ENCODE measurements at places on chromosomes 3 and 15. TPM values are rescaled to one million over a fixed set of nuclear protein-coding genes. Genes with fewer than 3 reads are reported as not detected.

GOLGA6L7 gene
- not detected for polyA plus RNA-seq

GOLGA6A gene
- polyA plus RNA-seq, result not detected

AQP9 gene
- polyA plus RNA-seq, result 0.60 TPM

DNAJB11 gene
- 149 TPM for polyA plus RNA-seq

ARGFX gene
- polyA plus RNA-seq, result not detected

CYP11A1 gene
- polyA plus RNA-seq, result 2.6 TPM

KY gene
- polyA plus RNA-seq, result 0.21 TPM

LYZL4 gene
- not detected for polyA plus RNA-seq

LMAN1L gene
- polyA plus RNA-seq, result not detected

RFTN1 gene
- polyA plus RNA-seq, result 4.4 TPM

PLXND1 gene
- polyA plus RNA-seq, result 24.9 TPM

DNA sequence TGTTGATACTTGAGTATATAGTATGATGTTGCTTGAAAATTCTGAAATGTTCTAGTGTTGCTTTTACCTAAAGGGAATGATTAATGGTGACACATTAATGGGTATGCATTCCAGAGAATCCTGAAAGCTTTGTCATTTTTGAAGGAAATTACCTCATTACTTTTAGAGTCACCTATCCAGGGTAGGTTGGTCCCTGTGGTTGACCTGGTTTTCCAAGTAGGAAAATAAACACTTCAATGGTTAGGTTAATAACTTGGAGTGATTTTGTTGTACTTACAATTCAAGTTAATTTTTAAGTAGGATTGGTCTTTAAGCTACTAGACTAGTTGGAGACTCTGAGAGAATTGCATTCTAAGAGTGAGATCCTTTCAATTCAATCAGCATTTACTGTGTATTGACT lies 31.0 kb downstream of the MITF start:
- DNase-seq, result no peak

- no peak for DNase-seq
These were observed 44.3 kb upstream of the TLE3 start for GRCh38 chr15:70142072-70142321.

DNA sequence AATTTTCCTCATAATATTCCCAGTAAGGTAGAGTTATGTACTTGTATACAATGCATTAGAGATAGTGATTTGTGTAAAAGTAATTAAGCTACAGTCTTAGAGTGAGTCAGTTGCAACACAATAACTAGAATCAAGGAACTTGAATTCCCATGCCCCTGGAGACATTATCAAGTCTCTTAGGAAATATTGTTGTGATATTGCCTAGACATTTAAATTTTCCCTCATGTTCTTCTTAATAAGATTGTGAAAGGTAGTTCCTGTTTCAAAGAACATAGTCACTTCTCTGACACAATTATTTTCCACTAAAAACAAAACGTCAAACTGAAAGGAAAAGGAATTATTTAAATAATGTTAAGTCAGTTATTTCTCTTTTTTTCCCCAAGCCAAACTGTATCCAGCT lies 13.0 kb upstream of the ATP1B3 start:
- DNase-seq, result no peak

DNA sequence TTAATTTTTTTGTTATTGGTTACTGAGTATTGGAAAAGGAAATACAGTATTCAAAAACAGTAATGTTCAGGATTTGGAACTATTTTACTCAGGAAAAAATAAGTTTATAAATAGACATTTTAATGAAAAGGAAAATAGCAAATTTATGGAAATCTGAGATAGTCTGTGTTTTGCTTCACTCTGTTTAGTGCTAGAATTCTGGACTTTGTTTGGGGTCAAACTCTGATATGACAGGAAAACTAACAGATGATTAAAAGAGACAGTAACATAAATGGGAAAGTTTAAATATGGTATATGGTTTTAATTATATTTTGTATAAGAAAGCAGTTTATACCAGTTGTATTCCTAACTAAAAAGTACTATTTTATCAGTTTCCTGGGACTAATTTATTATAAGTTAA lies 17.4 kb downstream of the SETD5 start:
- no peak for DNase-seq

DNA sequence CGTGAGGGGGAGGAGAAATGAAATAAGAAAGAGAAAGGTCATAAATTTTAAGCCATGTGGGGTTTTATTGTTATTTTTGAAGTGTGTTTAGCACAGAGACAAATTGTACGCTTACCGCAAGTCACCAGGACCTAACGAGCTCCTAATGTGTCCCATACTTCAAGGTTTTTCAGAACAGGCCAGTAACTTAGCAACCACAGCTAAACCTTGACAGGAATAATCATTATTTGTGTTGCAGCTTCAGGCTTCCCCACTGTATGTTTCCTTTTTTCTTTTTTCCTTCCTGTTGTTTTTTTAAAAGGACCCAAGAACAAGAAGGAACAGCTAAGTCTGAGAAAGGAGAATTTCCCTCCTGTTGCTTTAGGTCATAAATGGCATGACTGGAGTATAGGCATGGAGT lies 160.8 kb downstream of the TUSC7 start:
- DNase-seq, result no peak

DNA sequence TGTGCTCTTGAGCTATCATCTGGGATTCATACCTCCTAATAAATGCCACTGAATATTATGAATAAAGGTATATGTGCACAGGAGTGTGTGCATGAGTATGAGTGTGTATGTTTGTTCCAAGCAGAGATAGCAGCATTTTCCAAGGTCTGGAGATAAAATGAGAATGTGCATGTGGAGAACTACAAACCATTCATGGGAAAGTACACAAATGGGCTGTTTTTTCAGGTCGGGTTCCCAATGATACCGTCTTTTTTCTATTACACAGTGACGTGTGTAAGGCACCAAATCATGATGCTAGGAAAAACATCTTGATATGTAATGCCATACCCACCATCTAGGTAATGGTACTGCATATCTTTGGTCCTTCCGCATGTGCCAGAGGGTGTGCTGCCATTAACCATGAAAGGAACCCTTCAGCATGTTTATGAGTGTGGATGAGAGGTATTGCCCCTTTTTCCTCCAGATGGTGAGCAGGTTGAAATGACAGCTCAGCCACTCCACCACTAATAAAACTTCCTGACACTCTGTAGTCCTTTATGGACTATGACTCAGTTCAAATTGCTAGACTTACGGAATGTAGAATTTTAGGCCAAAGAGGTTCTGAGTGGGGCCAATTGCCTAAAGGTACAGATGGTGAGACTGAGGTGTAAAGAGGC lies 36.4 kb upstream of the COPB2 start:
- DNase-seq, result no peak

GRCh38 chr15:27089676-27090075 lies 118.7 kb downstream of the GABRG3 start:
- DNase-seq, result no peak

- DNase-seq, result no peak
These were observed 11.2 kb upstream of the TGM5 start for GRCh38 chr15:43277901-43278300.

DNA sequence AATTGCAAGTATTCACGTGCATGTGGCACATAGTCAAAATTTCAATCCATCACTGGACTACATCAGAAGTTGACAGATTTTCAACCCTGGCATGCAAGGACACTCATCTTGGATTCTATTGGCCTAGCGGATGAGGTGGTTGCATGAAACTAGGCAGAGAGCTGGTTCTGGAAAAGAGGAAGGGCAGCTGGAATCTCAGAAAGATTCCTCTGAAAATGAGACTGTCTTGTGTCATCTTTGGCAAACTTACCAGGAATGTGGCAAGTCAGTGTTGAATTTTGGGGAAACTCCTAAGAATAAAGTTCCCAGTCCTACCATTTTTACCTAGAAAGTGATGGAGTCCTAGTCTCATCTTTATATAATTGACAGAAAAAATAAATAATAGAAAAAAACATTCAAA lies 384.3 kb upstream of the NR2F2 start:
- no peak for DNase-seq

DNA sequence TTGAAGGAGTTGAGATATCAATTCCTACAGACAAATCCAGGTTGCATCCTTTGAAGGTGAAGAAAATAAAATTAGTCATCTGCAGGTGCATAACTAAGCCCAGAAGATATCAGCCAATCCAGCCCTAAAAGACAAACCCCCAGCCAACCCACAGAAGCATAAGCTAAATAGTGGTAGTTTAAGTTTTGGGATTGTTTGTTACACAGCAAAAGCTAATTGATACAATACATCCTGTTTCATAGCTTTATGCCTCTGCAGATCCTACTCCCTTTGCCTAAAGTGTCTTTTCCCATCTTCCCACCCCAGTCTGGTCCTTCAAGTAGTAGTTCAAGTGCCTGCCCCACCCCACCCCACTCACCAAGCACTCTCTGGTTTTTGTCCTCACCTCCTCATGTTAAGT lies 48.6 kb upstream of the CAPN7 start:
- no peak for DNase-seq

- no peak for DNase-seq
These were observed 436.5 kb downstream of the CNTN4 start for GRCh38 chr3:2535206-2535605.

DNA sequence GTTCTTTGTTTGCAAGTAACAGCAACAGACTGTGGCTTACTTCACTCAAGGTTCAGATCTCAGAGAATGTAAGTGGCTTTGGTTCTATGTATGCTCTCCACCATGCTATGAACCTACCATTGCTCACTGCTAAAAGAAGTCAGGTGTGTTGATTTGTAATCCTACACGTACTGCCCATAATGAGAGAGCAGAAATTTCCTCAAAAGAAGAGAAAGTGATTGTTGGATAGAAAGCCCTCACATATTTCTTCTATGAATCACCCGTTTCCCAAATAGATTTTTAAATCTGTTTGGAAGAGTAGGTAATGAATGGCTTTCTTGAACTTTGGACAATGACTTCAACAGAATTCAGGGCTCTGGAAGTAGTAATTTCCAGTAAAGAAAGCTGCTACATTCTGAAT lies 565.4 kb downstream of the ROBO2 start:
- peak; percentile 5 for DNase-seq

- peak; percentile 77 for DNase-seq
These were observed 27.4 kb upstream of the HDAC11 start for GRCh38 chr3:13452490-13453335.

DNA sequence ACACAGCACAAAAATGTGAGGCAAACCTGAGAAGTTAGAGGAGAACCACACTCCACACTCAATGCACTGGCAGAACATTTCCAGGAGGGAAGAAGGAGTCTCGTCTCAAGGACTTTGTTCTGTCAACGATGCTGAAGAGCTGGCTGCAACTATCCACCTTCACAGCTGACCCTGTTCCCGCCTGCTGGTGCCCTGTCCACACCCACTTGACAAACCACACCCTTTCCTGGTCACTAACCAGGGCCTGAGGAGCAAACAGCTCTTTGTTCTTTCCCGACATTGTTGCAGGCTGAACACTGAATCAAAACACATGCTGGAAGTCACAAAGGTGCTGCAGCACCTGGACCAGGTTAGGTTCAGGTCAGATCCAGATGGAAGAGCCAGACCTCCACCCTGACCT lies 92.6 kb upstream of the ARRDC4 start:
- no peak for DNase-seq

DNA sequence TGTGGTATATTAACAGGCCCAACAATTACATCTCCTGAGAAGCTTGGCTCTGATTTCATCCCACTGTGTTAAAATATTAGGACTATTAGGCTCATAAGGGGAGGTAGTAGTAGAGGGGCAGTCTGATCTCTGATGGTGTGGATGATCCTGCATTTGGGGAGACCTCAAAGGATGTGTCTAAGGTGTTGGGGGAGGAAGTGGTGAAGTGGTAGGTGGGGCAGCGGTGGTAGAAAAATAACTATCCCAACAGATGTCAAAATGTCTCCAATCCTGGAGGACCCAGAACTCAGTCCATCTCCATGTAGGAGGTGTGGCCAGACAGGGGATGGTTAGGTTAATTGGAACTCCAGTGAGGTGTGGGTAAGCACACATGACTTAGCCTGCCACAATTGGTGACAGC lies 10.4 kb upstream of the IQCF6 start:
- DNase-seq, result no peak

DNA sequence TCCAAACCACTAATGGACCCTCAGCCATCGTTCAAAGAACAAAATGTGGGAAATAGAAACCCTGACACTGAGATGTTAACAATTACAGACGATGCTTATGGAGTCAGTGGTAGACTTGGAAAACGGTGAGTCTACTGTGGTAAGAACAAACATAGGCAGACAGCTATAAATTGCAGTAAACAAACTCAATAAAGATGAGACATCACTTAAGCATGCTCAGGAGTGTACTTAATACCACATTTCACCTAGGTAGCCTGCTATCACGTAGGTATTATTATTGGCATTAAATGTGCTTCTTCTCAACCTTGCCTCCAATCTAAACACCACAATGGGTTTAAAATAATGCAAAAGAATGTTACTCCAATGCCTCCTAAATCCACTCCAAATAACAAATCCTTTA lies 2.5 kb downstream of the OSBPL10 start:
- no peak for DNase-seq

- no peak for DNase-seq
These were observed 525.3 kb upstream of the ZNF717 start for GRCh38 chr3:76310667-76311066.

GRCh38 chr15:31360843-31361763 lies 34.5 kb downstream of the KLF13 start:
- no peak for DNase-seq

- no peak for DNase-seq
These were observed 4.6 kb downstream of the FBXL22 start for GRCh38 chr15:63601704-63602185.

DNA sequence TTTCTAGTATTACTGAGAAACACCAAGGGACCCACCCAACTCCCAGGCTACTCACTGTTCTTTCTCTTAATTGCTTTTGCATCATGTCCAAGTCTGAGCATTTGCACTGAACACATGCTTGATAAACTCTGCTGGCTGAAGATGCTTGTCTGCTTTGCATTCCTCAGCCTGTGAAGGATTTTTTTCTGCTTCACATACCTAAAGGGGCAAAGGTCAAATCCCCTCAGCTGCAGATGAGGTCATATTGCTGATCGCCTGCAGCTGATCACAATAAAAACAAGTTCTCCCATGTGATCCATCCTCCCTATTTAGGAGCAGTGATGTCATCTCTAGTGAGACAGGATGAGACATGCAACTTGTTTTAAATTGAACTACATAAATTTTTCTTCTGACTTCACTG lies 84.6 kb upstream of the DCBLD2 start:
- peak; percentile 34 for DNase-seq

- peak; percentile 58 for DNase-seq
These were observed 25.3 kb downstream of the FBXO22 start for GRCh38 chr15:75928680-75929608.

DNA sequence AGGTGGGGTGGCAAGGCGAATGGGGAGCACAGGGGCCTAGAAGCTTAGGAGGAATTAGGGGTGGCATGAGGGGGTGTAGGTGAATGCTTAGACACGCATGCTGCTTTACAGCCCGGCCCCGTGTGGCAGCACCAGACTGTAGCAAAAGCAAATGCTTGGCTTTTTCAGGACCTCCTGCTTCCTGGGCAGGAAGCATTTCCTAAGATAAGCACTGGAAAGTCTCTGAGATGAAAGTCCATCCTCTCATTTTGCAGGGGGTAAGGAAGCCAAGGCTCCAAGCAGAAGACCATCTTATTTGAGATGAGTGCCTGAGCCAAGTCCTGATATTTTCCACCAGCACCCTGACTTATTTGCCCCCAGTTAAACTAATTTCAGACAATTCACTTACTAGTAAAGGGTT lies 12.9 kb downstream of the SSUH2 start:
- no peak for DNase-seq

Measured in hepatocyte (in vitro differentiated cells).